Midbrain (tissue), 1 donor: ENCODE measurements at places on chromosomes 12 and 14.

- no peak for DNase-seq
These were observed 65.1 kb upstream of the SLCO1B1 start for GRCh38 chr12:21065845-21066244.

GRCh38 chr12:112252184-112252583, 126.8 kb downstream of the TRAFD1 start:
- no peak for DNase-seq

DNA sequence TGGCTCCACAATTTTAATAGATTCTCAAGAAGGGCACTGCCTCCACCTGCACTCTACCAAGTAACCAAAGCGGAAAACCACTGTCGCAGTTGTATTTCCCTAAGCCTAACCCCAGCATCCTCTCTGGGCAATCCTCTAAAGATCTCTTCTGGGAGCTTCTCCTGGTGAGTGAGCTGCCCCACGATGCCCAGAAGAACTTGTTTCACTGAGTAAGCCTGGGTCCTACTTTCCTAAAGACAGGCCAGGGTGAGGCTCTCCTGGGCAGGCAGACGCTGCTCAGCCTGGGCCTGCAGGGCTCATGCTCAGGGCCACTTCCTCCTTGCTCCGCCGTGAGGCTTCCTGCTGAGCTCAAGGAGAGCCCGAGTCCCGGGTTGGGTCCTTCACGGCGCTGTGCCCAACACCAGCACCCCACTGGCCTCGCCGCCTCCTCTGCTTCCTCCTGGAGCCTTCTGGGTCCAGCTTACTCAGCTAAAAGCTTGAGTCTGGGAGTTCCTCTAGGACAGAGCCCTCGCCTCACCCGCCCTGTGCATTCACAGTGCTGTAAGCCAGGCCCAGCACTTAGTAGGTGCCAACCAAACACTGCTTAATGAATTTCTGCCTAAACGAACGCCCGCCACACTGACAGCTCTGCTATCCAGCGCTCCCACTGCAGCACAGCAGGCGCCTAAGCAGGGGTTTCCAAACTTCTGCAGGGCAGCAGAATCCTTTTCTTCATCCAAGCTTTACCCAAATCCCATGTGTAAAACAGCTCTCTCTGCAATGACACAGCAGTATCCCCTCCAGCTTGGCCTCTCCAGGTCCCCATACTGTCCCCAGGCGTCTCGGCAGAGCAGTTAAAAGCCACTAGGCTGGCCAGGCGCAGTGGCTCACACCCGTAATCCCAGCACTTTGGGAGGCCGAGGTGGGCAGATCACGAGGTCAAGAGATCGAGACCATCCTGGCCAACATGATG, 5.7 kb downstream of the RAB35 start:
- DNase-seq, result peak; percentile 54

- no peak for DNase-seq
These were observed 26.8 kb downstream of the CKB start for GRCh38 chr14:103495854-103496253.

- no peak for DNase-seq
These were observed 186.1 kb downstream of the PLCZ1 start for GRCh38 chr12:18551701-18552100.

DNA sequence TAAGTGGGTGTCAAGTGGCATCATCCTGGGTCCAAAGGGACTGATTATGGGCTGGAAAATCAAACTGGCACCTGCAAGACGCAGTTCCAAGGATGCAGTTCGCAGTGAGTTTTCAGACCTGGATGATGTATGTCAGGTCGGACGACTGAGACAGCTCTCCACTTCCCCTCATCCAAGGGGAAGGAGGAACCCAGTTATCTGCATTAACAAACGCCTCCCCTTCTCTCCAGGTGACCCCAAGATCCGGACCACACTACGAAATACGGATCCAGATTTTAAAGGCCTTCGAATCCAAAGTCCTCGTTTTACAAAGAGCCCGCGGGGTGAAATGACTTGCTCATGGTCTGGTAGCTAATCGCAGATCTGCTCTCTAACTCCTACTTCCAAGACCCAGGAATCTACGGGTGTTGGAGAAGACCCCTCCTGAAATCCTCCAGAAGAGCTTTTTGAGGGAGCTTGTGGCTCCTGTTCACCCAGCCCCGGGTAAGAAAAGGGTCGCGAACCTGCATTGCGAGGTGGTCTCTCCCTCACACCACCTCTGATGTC, 460 bp upstream of the SYNE2 start:
- no peak for DNase-seq

DNA sequence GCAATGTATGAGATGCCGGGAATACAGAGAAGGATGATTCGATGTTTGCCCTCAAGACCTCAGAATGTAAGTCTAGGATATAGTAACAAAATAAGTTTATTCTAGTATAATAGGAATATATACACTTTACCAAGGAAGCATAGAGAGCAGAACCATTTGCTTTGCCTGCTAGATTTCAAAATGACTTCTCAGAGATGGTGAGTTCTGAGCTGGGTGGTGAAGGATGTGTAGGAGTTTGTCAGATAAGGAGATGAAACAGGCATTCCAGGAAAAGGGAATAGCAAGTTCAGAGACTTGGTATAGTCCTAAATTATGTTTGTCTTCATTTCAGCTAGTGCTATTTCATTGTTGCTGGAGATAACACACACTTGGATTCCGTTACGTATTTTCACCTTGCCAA, 655.9 kb downstream of the DIO2 start:
- no peak for DNase-seq

DNA sequence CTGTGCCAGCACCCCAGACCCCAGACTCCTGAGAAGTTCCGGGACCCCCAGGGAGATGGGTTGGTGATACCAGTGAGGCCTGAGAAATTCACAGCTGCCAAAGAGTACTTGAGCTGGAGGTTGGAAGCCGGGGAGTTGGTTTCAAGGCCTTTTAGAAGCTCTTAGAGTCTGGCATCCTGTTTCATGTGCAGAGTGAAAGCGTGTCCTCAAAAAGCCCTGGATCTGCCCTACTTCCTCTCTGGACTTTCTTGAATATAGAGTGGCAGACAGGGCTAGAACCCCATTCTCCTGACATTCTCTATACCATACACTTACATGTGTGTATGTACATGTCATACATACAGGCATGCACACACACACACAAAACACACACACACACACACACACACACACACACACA, 31.3 kb upstream of the PPM1A start:
- peak; percentile 14 for DNase-seq

DNA sequence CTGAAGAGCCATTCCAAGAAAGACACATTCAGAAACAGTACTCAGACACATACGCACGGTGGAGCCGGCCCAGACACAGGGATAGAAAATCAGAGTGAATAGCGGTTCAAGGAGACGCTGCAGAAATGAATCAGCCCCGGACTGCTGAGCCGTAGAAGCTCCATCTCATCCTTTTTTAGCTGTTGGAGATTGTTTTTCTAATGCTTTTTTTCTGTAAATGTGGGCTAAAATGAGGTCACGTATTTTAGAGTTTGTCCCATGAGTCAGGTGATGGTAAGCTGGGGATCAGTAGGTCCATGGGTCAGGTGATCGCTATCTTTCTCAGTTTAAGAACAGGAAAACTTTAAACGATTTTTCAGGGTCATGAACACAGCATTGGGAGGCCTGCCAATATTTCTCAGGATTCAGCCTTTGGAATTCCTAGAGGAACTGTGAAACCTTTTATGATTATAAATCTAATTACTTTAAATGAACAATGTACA, 202.4 kb downstream of the ITPR2 start:
- peak; percentile 36 for DNase-seq

DNA sequence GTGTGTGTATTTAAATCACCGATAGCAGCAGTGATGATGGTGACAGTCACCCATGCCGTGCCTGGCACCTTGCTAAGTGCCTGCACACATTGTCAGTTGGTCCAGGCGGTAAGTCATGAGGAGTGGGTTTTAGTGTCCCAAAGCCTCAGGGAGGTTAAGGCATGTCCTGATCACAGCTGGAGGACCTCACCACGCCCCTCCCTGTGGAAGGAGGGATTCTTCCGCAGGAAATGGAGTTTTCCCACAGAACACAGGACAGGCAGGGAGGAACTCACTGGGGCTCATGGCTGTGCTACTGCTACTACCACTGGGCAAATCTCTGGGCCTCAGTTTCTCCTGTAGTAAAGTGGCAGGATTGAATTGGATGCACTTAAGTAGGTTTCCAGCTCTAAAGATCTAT, 142.3 kb downstream of the CACNA1C start:
- DNase-seq, result no peak

DNA sequence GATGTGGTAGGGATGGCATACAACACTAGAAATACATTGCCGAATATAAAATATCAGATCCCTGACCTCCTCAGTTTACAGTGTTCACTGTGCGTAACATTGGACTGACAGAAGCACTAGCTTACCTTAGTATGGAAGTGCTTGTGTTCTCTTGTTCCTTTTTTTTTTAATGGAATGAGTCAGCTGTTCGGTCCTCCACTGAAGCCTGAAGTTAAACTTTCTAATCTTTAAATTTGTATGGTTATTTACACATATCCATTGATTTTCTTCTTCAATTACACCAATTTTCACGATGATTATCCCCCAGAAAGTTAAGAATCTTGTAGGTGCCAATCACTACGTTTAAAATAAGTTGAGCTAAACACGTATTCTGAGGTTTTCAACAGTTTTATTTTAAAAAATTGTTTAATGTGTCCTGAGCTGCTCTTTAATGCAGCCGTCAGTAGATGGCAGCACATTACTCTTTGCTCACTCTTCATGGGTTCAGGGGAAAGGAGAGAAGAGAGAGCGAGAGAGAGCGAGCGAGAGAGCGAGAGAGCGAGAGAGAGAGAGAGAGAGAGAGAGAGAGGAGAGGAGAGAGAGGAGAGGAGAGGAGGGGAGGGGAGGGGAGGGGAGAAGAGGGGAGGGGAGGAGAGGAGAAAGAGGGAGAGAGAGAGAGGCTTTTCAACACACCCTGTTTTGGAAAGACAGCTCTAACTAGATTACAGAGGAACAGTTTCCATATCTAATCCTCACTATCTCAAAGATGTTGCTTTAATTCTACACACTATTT, 134.7 kb upstream of the SCAF11 start:
- DNase-seq, result peak; percentile 89

DNA sequence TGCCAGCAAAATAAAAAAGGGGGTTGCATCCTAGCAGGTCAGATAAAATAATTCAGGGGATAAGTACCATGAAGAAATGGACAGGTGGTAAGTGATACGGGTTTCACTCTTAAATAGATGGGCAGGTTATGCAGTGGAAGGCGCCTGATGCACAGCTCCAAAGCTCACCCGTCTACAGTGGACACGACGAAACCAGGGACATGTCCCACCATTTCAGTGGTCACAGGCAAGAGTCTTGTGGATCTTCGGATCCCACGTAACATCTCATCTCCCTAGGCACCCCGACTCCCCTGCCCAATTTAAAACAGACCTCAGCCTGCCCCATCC, 60.5 kb downstream of the DDX51 start:
- DNase-seq, result no peak

- no peak for DNase-seq
These were observed 84.3 kb upstream of the TMPO start for GRCh38 chr12:98431089-98431488.

DNA sequence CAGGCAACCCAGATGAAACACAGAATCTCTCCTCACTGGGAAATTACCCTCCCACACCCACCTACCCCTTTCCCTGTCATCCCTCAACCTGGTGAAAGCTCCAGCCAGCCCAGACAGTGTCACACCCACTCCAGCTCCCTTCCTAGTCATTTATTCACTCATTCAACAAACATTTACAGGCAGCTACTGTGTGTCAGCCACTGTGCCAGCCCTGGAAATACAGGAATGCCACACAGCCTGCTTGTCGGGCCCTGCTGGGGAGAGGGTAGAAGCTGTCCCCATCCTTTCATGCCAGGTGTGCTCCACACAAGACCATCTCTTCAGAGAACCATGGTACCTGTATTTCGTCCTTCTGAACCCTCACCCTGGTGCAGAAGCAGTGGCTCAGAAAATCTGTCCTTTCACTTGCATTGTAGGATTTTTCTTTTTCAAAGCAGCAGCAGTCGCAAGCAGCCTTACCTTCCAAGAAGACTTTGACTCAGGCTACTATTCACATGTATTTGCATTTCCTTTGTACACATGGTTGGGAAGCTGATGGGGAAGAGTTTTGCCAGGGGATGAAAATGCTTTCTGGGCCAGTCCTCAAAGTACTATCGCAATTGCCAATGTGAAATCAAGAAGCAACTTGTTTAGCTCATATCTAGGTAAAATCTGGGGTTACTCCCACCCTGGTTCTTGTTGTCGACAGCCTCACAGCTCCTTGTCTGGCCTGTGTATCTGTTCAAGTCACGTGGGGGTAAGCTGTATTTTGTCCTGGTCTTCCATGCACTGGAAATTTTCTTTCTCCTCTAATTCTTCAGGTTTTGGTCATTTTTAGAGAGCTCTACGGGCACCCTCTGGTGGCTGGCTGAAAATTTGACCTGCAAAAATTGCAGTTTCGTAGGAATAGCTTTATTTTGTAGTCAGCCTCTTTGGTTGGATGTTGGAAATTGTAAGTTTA, 147.4 kb upstream of the EGLN3 start:
- peak; percentile 74 for DNase-seq

DNA sequence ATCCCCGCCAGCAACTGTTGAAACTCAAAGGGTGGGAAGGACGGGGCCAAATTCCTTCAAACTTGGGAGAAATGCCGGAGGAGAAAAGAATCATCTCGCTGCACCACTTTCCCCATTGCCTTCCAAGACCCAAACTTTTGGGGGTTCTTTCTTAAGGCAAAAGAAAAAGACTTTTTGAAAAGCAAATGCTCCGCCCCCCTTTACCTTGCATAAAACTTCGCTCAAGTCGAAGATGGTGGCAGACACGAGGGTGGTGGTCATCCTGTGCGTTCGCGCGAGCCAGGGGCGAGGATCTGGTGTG, 239 bp downstream of the ZFP36L1 start:
- DNase-seq, result no peak

DNA sequence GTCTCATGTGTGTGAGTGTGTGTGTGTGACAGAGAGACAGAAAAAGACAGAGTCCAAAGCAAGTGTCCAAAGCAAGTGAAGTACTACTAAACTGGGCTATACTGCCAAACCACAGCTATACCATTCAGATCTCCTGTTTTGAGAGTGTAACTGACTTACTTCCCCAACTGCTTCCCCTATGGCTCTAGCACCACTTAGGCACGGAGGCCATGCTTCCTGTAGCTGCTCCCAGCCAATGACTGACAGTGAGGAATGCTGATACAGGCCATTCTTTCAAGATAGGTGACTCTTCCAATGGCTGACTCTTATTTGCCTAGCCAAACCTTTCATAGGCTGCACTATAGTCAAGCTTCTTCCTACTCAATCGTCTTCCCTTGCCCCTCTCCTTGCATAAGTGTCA, 393.2 kb downstream of the BCAT1 start:
- no peak for DNase-seq
